NCI-H2107 (cell line): ENCODE measurements at places on chromosomes 3 and 15.

DNA sequence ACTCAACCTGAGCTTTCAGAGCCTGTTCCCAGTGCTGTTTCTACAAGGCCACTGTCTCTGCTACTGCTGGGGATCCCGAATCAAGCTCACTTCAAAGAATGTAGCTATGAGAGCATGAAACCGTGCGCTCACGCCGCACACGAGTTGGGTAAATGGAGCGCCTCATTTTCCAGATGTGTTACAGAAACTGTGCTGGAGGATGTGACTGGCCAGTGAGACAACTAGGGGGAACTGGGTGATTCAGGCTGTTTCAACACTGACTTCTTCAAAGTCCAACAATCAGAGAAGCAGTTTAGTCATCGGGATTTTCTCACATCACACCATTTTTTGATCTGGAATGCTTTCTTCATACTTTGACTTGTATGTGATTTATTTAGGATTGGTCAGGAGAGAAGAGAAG lies 3.5 kb downstream of the ZNF710 start:
- DNase-seq, result no peak

DNA sequence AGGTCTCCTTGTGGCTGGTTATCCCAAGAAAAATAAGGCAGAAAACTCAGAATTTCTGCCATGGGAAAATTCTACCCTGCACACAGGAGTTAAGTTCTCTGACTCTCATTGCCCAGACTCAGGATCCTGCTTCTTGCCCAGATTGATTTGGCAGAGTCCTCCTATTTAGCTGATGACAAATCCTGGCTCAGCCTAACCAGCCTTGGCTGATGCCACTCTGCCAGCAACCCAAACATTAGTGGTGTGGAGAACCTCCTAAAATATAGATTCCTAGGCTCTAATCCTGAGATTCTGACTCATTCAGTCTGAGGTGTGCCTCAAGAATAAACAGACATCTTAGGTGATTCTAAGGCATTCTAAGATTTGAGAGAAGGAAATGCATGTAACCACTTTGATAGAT lies 60.5 kb upstream of the ACTC1 start:
- DNase-seq, result no peak

GRCh38 chr3:109853077-109853731 lies 515.9 kb upstream of the DPPA4 start:
- no peak for DNase-seq

GRCh38 chr3:192371870-192372400 lies 355.4 kb downstream of the FGF12 start:
- no peak for DNase-seq

GRCh38 chr3:24944805-24945520 lies 450.3 kb upstream of the THRB start:
- no peak for DNase-seq
